ENCODE measurements at places on chromosomes 16 and 17. TPM values are rescaled to one million over a fixed set of nuclear protein-coding genes. Genes with fewer than 3 reads are reported as not detected.

The TMEM92 gene
- total RNA-seq: 26.6 TPM

The GCGR gene
- 0.43 TPM for total RNA-seq

The CACNG5 gene
- not detected for total RNA-seq

The AFMID gene
- total RNA-seq: 46.3 TPM

The CXCL16 gene
- 20.2 TPM for total RNA-seq

The TBC1D3H gene
- not detected for total RNA-seq

The ECI1 gene
- 82.1 TPM for total RNA-seq

The SP6 gene
- total RNA-seq: 3.0 TPM

The CDC6 gene
- 58.7 TPM for total RNA-seq

The C16orf46 gene
- 0.78 TPM for total RNA-seq

The GEMIN4 gene
- 64.7 TPM for total RNA-seq

The GAS7 gene
- total RNA-seq: 0.33 TPM

The CSNK2A2 gene
- total RNA-seq: 70.0 TPM

The ADAP2 gene
- total RNA-seq: 2.9 TPM

The FBXW10B gene
- 4.2 TPM for total RNA-seq

The KRT39 gene
- not detected for total RNA-seq

The DCAF7 gene
- 61.0 TPM for total RNA-seq

The SLC12A3 gene
- total RNA-seq: not detected

The HYDIN gene
- total RNA-seq: 0.32 TPM

The SKA2 gene
- total RNA-seq: 164 TPM

The CDH3 gene
- total RNA-seq: 0.23 TPM

The C17orf75 gene
- 26.7 TPM for total RNA-seq

The AP2B1 gene
- total RNA-seq: 127 TPM

The KRT27 gene
- not detected for total RNA-seq

The NTN1 gene
- 0.46 TPM for total RNA-seq

The ACE gene
- total RNA-seq: 0.72 TPM

The CA10 gene
- total RNA-seq: not detected

The FBXW10 gene
- total RNA-seq: 0.96 TPM

The ABCA6 gene
- not detected for total RNA-seq

The GRB7 gene
- 4.1 TPM for total RNA-seq

The MARCHF10 gene
- total RNA-seq: 0.27 TPM

The PITPNM3 gene
- total RNA-seq: 1.9 TPM

The GPT2 gene
- total RNA-seq: 12.1 TPM

The SLFN11 gene
- total RNA-seq: 6.1 TPM

The TBC1D26 gene
- total RNA-seq: not detected

The SPEM1 gene
- 0.09 TPM for total RNA-seq

The AIPL1 gene
- total RNA-seq: not detected

The KRTAP17-1 gene
- total RNA-seq: not detected

The TP53TG3C gene
- total RNA-seq: 0.11 TPM

The UTS2R gene
- total RNA-seq: not detected

The SECTM1 gene
- 1.9 TPM for total RNA-seq

All from A549 treated with CpdA at 1 μM for 4 hours (cell line).